ENCODE measurements at places on chromosomes 3 and 15. TPM values are rescaled to one million over a fixed set of nuclear protein-coding genes. Genes with fewer than 3 reads are reported as not detected.

Gene FSIP1
- 4.1 TPM for total RNA-seq

- no peak for DNase-seq
Measured at GRCh38 chr3:4601892-4602291, 108.7 kb downstream of the ITPR1 start.

GRCh38 chr3:61541694-61542093, 19.7 kb upstream of the PTPRG start:
- DNase-seq: no peak

GRCh38 chr3:28139288-28139687, 102.1 kb upstream of the CMC1 start:
- no peak for DNase-seq

Gene SLC12A1
- not detected for total RNA-seq

DNA sequence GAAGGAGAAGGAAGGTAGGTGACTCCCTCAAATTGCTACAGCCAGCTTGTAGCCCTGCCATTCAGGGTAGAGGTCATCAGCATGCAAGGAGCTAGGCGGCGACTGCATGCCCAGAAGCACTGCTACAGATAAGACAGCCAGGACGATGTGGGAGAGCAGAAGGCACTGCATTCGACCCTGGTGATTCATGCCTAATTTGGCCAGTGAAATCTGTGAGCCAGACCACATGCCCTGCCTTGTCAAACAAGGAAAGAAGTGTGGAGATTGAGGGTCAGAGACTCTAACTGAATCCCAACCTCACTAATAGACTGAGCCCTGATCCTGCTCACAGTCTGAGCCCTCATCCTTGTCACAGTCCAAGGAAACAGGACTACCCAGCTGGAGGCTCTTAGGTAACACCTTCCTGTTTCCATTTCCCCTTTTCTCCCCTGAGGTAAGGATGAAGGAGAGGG, 86.6 kb downstream of the LINGO1 start:
- DNase-seq: no peak

- no peak for DNase-seq
Measured at GRCh38 chr15:39936187-39936586, 2.3 kb downstream of the EIF2AK4 start.

DNA sequence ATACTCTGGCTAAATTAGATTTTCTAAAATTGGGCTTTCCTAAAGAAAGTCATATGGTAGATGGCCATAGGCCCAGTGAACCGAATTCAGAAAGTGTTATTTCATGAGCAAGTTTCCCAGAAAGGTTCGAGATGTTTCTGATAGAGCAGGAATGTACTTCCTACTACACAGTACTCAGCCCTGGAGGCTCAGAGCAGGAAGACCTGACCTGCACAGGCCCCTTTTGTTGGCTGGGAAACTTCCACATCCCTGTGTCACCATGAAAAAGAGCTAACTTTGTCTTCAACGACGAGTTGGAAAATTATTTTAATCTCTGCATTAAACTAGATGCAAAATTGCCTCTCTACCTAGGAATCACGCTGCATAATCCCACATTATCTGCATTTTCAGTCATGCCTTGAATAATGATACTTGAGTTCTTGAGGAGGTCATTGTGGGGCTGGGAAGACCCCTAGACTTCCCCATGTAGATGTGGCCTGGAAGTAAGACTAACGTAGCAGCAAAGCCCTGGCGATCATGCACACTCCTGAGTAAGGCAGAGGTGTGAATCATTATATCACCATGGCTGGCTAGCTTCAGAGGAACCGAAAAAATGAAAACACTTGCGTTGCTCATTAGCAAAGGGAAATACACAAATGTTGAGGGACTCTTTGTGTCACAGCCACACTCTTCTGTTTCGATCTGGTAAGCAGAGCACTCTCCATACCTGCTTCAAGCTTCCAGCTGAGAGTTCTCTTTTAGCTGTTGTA, 47.1 kb downstream of the CMTM7 start:
- no peak for DNase-seq
